Activated CD4-positive, alpha-beta T cell treated with anti-CD3 and anti-CD28 coated beads, Interleukin-2, amount 10 ng/mL, durations not matched to agents 24 days and 14 days (primary cell): ENCODE measurements at places on chromosomes 2 and 18. TPM values are rescaled to one million over a fixed set of nuclear protein-coding genes. Genes with fewer than 3 reads are reported as not detected.

DNA sequence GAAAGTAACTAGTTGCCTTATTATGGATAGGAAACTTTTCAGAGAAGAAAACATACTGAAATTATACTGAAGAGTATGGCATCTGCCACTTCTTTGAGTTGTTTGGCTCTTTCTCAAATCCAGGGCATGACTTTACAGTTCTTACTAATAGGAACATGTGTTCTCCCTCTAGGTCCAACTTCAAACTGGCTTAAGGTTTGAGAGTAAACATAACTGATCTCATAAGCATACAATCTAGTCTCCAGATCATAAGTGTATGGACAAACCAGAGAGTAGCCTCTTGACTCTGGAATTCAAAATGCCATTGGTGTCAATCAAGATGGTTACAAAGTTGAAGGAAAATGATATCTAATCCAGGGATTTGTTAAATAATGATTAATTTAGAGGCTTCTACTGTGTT, 101.5 kb downstream of the NYAP2 start:
- DNase-seq = no peak

DNA sequence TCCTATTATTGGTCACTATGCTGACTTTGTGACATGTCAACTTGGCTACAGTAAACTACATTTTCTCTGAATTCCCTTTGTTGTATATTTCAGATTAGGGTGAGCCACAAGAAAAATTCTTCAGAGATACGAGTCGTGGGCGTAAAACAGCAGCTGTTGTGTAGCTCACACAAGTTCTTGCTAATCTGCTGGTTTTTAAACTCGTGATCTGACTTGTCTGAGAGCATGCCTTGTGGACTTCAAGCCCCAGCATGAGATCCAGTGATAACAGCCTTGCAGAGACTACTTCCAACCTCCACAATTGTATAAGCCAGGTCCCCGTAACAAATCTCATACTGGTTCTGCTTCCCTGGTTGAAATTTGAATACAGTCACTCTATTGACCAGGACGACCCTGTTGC, 259.8 kb upstream of the LYPD1 start:
- DNase-seq = no peak

DNA sequence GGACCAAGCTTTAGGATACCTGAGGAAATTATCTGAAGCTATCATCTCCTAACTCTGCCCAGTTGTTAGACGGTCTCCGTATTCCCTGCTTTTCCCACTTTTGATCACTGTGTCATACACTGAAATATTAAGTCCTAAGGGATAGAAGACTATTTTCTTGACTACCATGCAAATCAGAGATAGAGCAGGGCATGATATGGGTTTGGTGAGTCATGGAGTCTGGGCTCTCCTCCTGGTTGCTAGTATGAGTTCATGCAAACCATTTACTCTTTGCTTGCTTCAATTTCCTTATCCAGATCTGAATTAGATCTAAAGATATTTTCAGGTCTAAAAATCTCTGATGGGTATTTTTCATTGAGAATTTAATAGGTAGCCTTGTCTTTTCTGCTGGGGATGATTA, 55.0 kb downstream of the EHBP1 start:
- DNase-seq = no peak

DNA sequence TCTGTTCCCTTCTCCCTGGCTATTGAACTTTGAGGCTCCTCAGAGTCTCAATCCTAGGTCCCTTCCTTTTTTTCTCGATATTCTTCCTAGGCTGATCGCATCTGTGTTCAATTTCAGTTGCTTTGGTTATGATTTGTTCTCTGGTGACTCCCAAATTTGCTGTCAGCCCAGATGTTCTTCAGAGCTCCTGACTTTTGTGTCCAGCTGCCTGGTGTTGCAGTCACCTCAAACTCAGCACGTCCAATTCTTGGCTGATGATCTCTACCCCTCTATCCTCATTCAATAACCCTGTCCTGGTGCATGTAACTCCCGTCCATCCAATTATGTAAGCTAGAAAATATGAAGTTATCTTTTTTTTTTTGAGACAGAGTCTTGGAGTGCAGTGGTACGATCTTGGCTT, 31.4 kb downstream of the DIS3L2 start:
- no peak for DNase-seq

Gene CHAC2
- 24.8 and 27.4 TPM in 2 replicates for total RNA-seq

Gene ANKRD30BL
- total RNA-seq = not detected in 2 replicates

GRCh38 chr2:240594511-240595380, 8.2 kb downstream of the CAPN10 start:
- no peak for DNase-seq

GRCh38 chr2:195410074-195410671, 246.9 kb upstream of the SLC39A10 start:
- DNase-seq = no peak

DNA sequence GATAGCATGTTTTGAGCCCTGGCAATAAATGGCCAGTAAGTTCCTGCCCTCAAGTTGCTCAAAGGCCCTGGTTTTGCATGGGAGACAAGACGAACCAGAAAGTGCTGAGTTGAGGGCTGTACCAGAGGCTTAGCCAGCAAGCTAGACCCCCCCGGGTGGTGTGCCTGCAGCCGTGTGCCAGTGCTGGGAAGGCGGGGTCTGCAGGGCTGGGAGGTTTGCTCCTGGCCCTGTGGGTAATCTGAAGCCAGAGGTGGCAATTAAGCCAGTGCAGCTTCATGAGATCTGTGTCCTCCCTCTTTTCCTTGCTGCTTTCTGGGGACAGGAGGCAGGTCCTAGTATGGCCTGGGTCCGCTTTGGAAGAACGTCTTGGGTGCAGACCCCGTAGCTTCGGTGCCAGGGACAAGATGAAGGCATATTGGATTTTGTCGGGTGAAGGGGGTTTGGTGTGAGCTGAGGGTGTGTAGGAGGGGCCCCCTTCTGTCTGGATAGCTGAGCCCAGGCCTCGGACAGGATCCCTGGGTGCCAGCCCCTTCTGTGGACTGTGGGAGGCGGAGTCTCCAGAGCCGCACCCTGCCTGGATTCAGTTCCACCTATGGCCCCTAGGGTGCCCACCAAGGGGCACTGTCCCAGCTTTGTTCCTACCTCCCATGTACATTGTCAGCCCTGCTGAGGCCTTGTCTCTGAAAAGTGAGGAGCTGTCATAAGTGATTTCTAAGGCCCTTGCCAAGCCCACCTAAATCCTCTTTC, 15.6 kb downstream of the ATOH8 start:
- no peak for DNase-seq

DNA sequence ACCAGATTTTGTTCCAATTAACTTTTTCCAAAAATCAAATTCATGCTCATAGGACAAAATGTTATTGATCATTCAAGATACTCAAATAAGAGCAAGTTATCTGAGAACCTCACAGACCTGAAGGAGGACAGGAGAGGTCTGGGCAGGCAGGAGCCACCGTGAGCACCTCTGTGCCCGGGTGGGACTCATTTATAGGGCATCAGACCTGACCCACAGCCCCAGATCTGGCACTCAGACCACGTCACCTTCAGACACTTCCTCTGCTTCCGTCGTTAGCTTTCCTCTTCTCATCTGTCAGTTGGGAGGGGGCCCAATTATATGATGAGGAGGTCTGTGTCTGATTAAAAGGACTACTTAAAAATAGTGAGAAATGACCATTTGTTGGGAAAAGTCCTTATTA, 169.4 kb downstream of the EIPR1 start:
- DNase-seq = no peak

DNA sequence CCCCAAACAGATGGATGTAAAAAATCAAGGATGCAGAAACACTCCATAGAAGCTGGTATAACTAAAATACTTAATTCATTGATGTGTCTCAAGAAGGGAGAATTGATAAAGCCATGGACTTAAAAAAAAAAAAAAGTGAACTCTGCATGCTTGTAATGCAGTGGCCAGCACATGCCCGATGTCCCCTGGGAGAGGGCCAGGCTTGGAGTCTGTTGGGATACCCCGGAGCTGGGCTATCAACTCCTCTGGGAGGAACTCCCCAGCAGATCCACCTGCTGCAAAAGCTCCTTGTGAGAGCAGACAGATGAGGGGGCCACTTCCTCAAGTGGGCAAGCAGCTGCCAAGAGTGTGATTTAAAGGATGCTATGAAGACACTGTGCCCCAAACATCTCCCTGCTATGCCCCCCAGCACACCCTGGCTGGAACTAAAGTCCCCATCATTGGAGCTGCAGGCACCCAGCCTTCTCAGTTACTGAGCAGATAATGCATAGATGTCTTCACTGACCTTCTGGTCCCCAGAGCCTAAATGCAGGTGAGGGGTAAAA, 311.5 kb upstream of the ID2 start:
- no peak for DNase-seq
